ENCODE measurements at places on chromosomes 6 and 20.

DNA sequence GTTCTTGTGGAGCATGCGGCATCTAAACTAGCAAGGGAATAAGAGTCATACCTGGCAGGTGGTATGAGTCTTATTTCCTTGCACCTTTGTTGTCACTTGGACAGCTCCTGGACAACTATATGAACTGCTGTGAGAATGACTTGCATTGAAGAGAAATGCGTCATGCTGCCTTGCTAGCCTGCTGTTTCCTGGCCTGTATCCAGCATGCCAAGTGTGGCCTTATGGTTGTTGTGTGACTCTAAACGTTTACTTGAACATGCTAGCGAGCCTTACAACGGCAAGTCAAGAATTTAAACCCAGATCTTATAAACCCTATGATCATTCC, 90.4 kb downstream of the CEP162 start:
- no peak for DNase-seq

DNA sequence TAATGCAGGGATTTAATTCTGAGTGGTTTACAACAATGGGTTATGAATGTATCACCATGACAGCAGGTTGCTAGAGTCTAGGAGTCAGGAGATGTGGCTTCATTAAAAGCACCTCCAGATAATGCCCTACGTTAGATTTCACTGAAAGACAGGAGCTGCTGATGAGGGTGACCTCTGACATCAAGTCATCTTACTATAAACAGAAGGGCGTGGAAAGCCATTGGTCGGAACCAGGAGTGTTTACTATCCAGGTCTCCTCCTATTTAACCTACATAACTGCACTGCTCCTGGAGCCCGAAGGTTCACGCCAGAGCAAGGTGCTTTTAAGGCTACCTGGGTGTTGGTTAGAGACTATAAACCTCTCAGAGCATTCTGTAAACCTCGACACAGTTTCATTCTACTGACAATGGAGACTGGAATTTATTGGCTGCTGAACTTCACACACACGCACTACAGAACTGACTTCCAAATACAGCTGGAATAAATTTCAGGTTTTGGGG, 128.7 kb downstream of the EYA4 start:
- no peak for DNase-seq

GRCh38 chr20:57953638-57954037, 243.8 kb upstream of the PMEPA1 start:
- DNase-seq, result no peak

DNA sequence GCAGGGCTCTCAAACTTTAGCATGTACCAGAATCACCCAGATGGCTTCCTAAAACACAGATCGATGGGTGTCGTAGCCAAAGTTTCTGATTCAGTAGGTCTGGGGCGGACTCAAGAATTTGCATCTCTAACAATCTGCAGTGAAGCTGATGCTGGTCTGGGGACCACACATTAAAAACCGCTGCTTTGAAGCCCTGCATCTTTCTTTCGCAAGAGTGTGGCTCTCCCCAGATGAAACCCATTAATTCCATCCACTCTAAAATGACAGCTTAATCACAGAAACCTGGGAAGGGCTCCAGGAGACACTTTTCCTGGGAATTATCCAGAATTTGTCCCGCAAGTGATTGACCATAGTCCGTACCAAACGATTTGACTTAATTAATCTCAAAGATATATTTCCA, 319.8 kb upstream of the PLCB4 start:
- DNase-seq, result no peak

- DNase-seq, result no peak
These were observed 169.7 kb upstream of the PTPRK start for GRCh38 chr6:128690063-128690462.
